ENCODE measurements at places on chromosomes 2 and 18.

GRCh38 chr2:203683421-203683820, 23.0 kb upstream of the CD28 start:
- DNase-seq = no peak

DNA sequence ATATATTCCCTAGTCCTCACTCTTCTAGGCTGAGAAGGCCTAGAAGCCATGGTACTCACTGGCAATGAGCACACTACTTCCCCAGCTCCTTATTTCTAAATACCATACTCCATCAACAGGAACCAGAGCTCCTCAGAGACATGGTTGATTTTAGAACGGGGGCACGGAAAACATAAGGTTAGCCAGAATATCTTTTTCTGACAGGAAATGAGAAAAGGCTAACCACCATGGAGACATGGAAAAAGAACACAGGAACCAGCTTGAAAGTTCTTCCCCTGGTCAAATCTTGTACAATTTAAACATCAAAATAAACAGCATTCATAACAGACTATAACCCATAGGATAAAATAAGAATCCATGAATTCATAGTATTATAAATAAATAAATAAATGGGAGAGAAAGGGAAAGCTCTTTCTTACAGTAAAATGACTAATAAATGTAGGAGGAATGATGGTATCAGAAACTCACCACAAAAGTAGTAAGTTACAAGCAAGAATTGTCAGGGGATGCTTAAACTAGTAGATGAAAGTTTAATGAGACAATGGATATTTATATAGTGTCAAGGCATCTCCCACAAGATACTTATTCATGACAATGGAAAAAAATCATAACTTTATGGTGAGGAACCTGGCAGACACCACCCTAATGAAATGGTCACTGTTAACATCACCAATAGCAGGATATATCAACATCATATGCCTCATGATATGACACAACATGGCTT, 20.6 kb upstream of the GCC2 start:
- DNase-seq = no peak

GRCh38 chr2:238140040-238140439, 1.6 kb downstream of the KLHL30 start:
- no peak for DNase-seq

GRCh38 chr18:13500869-13501542, 225.4 kb downstream of the FAM210A start:
- DNase-seq = no peak

DNA sequence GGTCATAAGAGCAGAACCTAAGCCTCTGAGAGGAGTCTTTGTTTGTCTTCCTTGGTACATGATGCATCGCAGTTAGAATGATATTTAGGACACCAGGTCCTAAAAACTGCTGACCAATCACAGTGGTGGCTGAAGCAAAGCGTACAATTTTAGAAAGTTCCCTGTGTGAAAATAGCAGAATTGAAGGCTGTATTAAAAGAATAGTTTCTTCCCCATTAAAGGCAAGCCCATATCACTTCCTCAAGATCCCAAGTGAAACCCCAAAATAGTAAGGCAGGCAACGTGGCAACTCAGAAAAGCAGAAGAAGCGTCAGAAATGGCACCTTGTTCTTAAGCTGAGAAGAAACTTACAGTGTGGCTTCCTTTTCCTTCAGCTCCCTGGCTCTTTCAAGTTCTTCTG, 154.8 kb upstream of the PGAP1 start:
- DNase-seq = no peak

- no peak for DNase-seq
Observed at GRCh38 chr18:59516356-59517155, 157.5 kb upstream of the LMAN1 start.

DNA sequence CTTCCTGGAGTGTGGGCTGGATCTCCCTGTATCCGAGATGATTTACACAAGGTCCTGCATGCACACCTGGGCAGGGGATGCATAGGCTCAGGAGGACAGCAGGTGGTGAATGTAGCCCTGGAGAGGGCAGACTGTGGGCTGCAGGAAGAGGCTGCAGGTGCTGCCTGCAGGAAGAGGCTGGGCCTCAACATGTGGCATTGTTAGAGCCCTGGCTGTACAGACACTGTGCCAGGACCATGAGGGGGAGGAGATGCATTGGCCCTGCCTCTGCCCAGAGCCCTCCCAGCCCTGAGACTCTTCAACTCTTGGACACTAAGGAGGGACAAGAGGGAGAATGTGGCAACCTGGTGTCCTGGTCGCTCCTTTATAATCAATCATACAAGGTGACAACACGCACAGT, 392.8 kb downstream of the TNS1 start:
- DNase-seq = no peak

- DNase-seq = no peak
Observed at GRCh38 chr2:241310917-241311566, 4.4 kb downstream of the HDLBP start.

DNA sequence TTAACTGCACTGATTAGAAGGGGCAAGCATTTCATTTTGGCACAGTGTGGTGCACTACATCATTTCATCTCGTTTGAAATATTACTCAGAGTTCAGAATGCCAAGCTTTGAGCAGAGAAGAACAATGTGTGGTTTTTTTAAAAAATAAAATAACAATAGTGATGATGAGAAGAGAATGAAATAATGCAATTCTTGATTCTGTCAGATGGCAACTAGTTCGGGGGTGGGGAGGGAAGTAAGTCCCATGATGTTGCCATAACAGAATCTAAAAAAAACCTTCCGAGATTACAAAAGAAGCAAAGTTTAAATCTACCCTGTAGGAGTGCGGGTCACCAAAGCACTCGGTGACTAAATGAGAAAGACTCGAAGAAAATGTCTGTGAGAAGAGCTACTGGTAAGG, 490.4 kb downstream of the NR4A2 start:
- no peak for DNase-seq

- DNase-seq = no peak
Observed at GRCh38 chr2:119567292-119567691, 23.0 kb downstream of the CFAP221 start.

DNA sequence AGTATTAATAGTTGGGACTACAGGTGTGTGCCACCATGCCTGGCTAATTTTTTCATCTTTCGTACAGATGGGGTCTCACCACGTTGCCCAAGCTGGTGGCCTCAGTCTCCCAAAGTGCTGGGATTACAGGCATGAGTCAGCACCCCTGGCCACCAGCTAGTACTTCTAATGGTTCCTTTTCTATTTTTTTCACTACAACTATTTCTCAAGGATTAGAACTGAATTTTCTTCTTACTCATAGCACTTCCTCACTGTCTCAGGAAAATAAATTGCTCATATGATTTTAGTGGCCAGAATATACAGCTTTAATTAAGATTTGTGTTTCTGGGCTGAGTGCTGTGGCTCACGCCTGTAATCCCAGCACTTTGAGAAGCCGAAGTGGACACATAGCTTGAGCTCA, 43.2 kb upstream of the SOS1 start:
- DNase-seq = no peak

DNA sequence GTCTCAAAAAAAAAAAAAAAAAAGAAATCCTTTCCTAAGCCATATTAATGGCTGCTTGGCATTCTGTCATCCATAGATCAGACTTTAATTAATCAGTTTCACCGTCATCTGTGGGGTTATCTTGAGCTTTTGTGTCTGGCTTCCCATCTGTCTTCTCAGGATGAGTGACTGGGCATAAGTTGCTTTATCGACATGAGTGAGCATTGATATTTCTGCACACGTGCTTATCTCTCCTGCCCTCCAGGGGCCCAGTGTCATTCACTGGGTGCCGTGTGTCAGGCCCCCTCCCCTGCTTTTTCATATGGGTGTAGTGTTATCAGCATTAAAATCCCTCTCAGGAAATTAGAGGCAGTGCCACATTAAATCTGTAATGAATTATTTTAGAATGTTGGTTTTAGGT, 65.6 kb downstream of the SH3BP4 start:
- no peak for DNase-seq

- no peak for DNase-seq
Observed at GRCh38 chr2:46870051-46870839, 45.4 kb downstream of the MCFD2 start.

- no peak for DNase-seq
Observed at GRCh38 chr2:198073253-198073652, 268.9 kb downstream of the PLCL1 start.

DNA sequence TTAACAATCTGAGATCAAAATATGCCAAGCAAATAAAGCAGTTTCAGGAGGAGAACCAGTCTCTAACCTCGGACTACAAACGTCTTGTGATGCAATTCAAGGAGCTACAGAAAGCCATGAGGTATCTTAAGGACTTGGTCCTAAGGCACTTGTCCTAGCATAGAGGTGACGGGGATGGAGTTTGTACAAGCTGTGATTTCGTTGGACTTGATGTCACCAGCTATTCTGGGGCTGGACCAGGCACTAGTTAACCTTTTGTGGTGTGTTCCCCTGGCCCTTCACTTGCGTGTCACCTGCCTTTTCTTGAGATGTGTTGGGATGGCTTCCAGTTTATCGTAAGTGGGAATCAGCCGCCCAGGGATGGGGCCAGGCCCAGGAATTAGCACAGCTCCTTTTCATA, 33.7 kb downstream of the OTOF start:
- DNase-seq = no peak

GRCh38 chr2:207231967-207232366, 66.2 kb upstream of the KLF7 start:
- DNase-seq = no peak

- no peak for DNase-seq
Observed at GRCh38 chr2:65565681-65566080, 133.3 kb upstream of the SPRED2 start.

DNA sequence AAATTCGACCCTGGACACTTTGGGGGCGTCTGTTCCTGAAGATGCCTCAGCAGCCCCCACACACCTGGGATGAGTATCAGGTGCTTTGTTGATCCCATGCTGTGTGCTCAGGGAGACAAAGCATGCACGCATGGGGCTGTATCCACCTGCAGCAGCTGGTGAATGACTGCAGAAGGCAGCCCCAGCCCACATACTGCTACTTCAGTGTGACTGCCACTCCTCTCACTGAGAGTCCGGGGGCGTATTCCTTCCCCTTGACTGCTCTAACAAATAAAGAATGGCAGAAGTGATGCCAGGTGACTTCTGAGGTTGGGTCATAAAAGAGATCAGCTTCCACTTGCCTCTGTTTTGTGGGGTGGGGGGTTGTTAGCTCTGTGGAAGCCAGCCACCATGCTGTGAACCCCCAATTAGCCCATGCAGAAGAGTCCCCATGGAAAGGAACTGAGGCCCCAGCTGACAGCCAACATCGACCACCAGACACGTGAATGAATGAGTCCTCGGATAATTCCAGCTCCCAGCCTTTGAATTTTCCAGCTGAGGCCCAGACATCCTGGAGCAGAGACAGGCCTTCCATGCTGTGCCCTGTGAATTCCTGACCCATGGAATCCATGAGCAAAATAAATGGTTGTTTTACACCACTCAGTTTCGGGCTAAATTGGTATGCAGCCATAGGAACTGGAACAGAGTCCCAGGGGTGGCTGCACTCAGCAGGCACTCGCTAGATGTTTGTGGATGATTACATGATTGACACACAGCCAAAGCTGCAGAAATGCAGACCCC, 289.3 kb downstream of the CELF4 start:
- DNase-seq = no peak

GRCh38 chr2:111207851-111208250, 87.1 kb downstream of the BCL2L11 start:
- DNase-seq = no peak

GRCh38 chr2:10844097-10844496, 31.5 kb upstream of the PDIA6 start:
- DNase-seq = peak; percentile 2

DNA sequence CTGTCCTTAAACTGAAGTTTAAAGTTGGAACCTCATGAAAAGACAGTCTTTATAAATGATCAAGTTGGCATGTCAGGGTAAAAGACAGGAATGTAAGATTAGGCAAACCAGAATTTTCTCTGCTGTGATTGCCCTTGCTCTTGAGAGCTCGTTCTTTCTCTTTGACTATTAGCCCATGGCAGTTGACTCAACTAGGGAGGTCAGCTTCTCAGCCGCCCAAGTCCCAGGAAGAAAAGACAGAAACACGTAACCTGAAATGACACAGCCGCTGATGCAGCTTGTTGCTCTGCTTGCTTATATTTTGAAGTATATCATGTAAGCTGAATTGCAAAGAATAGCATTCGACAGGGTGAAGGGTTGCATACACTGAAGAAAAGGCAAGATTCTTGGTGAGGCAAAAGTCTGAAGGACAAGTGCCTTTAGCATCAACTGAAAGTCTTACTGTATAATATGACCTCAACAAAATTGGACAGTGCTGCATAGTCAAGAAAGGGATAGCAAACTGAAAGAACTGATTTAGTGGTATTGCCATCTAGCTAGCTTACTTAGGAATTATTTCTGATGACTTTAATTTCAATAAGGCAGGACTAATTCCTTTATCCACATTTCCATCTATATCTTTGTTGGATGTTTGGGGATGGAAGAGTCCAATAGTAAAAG, 54.7 kb downstream of the ARHGAP15 start:
- DNase-seq = no peak

GRCh38 chr2:182740701-182741100, 24.6 kb downstream of the DNAJC10 start:
- DNase-seq = no peak

DNA sequence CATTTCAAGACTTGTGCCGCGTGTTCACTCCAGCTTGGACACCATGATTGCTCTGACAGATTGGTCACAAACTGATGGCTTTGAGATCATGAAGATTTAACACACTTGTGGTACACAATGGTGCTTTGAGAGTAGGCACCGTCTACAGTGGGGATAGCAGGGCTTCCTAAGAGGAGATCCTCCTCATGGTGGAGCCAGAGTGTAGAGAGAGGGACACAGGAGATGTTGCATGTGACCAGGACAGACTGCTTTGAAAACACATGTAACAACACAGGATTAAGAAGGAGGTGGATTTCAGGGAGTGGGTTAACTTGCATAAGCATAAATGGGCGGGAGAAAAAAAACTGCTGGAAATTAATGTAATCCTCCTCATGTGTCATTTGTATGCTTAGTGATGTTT, 95.7 kb upstream of the LINC00305 start:
- DNase-seq = no peak

- no peak for DNase-seq
Observed at GRCh38 chr2:8761529-8762164, 75.8 kb downstream of the KIDINS220 start.

- no peak for DNase-seq
Observed at GRCh38 chr2:42241517-42241916, 72.4 kb downstream of the EML4 start.

DNA sequence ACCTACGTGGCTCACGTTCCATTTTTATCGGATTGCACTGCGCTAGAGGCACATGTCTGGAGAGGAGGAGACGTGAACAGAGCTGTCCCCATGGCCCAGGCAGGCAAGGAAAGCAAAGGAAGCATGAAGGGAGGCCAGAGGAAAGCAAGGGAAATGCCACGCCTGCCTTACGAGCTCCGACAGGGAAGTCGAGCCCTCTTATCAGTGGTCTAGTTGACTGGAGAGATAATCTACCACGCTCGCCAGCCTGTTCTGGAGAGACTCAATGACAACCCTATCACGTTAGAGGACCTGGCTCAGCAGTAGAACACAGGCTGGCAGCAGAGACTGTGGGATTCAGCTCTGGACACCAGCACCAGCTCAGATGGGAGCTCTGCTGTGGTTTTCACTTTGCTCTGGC, 202.6 kb upstream of the ID2 start:
- no peak for DNase-seq

Measured in smooth muscle cell of the brain vasculature (primary cell).